Cortex of kidney (tissue), 1 donor: ENCODE measurements at places on chromosomes 3 and 15.

DNA sequence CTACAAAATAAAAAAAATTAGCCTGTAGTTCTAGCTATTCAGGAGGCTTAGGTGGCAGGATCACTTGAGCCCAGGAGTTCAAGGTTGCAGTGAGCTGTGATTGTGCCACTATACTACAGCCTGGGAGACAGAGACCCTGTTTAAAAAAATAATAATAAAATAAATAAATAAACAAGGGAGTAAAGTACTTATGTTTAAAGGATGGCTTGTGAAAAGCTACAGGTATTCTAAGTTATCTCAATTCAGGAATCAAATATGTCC lies 74.2 kb downstream of the ANKRD28 start:
- DNase-seq, result no peak

GRCh38 chr3:132311841-132312240 lies 5.4 kb upstream of the ACP3 start:
- no peak for DNase-seq

- DNase-seq, result no peak
Observed at GRCh38 chr3:16288664-16289063, 23.7 kb downstream of the OXNAD1 start.

- no peak for DNase-seq
Observed at GRCh38 chr3:53658613-53659193, 164.3 kb downstream of the CACNA1D start.

DNA sequence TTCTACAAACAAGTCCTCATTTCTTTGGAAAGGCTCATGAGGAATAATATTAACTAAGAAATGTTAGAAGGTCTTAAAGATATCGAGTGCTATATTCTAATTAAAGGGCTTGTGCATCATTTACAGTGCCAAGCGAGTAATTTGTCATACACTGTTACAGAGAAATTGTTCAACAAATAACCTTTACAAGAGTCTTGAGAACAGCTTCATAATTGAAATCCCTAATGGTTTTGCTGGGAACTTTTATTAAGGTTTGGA lies 209.5 kb downstream of the MECOM start:
- no peak for DNase-seq

GRCh38 chr3:123296836-123297626 lies 95.3 kb downstream of the SEC22A start:
- DNase-seq, result no peak

GRCh38 chr3:147406028-147406931 lies at the start of gene ZIC4:
TSS of gene ZIC4 (minus strand) at chr3:147406543. CDS start at chr3:147402797, 3,746 bp downstream.
- DNase-seq, result no peak

DNA sequence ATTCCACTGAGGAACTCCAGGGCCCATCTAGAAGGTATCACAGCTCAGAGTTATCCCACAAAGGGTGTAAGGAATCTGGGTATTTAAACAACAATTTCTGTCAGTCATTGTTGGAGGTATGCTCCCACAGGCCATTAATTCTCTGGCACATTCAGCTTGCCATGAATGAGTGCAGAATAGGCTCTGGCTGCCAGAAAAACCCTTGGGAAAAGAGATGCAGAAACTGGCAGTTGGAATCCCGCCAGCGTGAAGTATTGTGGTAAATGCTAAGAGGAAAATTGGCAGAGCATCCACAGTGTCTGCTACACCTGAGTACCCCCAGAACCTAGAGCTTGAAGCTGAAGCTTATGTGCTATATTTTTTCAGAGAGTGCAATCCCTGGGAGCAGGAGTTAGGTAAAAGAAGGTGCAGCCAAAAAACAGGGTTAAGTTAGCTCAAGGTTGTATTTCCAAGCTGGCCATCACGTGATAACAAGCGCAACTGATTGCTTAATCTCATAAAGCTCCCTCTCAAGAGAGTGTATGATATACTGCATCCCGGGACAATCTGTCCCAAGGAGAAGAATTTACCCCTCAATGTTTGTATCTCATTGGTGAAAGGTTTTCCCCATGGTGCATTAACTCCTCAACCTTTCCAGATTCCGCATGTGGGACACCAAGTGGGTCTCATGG lies 94.2 kb upstream of the ACP3 start:
- no peak for DNase-seq

GRCh38 chr3:124202754-124203153 lies 210.8 kb upstream of the ROPN1 start:
- no peak for DNase-seq

DNA sequence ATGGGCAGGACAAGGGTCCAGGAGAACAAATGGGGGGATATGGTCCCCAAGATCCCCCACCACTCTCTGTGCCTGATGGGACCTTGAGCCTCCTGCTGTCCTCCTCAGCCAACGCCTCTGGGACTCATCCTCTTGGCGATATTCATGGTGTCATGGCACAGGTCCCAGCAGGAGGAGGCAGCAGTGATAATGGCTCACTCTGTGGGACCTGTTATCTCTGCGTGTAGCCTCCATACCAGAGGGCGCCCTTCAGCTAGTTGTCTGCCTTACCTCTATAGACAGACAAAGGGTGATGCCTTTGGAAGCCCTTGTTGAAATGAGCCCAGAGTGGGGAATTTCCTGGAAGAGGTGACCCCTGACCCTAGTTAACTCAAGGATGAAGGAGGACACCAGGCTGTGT lies 7.4 kb downstream of the ZBTB47 start:
- DNase-seq, result no peak

- no peak for DNase-seq
Observed at GRCh38 chr3:69776289-69776688, 37.0 kb downstream of the MITF start.

DNA sequence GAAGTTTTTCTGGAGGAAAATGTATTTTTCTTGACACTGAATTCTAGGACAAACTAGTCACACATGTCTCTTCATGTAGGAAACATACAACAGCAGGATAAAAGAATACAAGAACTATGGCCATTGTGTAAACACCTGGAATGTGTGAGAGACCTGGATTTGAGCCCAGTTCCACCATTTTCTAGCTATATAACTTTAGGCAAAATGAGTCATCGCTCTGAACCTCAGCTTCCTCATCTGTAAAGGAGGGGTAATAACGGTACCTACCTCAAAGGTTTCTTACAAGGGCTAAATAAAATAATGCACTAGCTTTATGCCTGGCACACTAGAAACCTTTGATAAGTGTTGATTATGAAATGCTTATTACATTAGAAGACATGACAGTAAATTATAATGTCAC lies 57.8 kb downstream of the RIOX2 start:
- DNase-seq, result no peak

DNA sequence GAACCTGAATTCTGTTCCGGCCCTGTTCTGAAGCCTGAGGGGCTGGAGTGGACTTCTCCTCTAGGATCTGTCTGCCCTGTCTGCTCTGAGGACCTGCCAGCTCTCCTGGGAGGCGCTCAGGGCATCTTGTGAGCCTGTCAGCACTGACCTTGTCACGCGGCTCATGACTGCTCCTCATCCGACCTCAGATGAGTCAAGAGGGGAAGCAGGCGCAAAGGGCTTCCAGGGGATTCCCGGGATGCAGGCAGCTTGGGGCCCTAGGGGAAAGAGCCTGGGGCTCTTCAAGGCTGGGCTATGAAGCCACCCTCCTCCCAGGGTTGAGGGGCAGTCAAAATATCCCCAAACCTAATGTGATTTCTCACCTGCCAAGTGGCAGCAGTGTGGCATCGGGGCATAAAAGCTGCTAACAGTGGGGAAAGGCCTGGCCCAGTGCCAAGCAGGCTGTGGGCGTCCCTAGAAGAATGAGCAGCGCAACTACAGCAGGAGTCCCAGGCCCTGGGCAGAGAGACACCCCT lies 27.6 kb upstream of the ANKDD1A start:
- DNase-seq, result no peak

- no peak for DNase-seq
Observed at GRCh38 chr15:79130535-79131130, 40.1 kb upstream of the RASGRF1 start.

DNA sequence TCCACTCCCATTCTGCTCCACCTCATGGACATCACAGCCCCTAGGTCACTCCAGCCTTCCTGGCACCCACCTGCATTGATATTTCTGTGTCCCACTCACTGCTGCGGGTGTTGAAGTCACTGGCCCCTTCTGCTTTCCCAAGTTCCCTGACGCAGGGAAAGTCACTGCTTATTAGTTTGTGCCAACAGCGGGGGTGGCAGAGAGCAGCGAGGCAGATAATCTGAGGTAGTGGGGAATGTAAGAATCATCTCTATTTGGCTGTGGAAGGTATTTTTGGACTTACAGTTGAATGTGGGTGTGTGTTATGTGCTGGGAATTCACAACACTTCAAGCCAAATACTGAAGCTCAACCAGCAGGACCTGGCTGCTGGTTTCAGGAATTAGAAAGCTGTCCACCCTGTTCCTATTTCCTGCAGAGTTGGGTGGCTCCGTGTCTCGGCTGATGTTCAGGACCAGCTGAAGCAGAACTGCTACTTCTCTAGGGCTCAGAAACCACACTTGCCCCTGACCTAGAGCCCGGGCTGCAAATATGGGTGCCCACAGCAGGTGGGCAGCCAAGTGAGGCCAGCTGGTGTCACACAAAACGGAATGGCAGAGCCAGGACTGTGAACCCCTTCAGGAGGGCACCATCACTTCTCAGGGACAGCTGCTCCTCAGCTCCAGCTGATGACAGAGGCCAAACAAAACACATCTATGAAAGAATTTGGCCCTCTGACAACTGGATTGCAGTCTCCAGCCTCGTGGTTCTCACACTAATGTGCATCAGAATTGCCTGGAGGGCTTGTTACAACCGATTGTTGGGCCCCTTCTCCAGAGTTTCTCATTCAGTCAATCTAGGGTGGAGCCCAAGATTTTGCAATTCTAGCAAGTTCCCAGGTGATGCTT lies 57.7 kb downstream of the SEMA5B start:
- no peak for DNase-seq

- no peak for DNase-seq
Observed at GRCh38 chr15:92683511-92683834, 27.9 kb upstream of the FAM174B start.

- DNase-seq, result no peak
Observed at GRCh38 chr15:99177679-99178078, 71.7 kb downstream of the TTC23 start.

DNA sequence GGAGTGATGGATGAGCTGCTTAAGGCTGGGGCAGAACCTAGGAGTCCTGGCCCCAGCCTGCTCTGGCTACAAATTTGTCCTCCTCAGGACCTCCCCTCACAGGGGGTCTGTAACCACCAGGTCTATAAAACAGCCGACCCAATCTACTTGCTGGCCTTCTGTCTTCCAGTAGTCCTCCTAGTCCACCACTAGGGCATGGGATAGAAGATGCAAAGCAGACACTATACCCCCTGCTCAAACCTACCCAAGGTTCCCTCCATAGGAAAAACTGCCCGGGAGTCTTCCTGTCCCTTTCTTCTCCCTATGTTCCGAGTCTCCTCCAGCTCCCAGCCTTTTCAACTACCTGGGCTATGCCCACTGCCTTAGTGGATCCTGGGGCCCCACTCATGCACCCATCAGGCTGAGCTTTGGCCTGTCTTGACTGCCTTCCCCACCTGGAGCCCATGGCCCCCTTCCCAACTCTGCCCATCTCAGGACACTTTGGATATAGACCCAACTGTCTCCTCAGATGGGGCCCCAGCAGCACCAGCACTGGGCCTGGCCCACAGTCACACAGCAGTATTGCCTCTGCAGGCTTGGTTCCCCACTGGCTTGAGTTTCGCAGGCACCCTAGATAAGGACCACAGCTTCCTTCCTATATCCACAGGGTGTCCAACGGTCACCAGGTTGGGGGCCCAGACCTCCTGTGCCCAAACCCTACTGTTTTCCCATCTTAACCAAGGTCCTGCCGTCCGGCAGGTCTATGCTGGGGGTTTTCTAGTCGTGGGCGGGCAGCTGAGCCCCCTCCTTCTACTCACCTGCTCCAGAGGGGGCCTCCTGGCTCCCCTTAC lies 1.1 kb downstream of the HYAL3 start:
- no peak for DNase-seq

DNA sequence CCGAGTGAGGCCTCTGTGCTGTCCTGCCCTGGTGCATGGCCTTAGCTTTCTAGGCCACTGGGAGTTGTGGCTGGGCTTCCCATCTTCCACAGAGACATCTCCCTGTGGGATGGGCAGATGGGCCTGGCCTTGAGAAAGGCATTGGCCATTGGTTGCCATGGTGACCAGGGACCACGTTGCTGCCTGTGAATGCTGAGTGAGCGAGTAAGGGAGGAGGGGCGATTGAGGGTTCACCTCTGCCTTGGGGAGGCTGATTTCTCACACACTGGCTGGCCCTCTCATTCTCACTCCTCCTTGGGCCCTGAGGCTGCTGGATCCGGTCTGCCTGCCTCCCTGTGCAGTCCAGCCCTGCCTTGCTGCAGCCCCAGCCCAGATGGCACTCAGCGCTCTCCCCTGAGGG lies 26.4 kb upstream of the DOCK3 start:
- no peak for DNase-seq

- DNase-seq, result no peak
Observed at GRCh38 chr3:143775459-143775858, 72.8 kb downstream of the SLC9A9 start.

DNA sequence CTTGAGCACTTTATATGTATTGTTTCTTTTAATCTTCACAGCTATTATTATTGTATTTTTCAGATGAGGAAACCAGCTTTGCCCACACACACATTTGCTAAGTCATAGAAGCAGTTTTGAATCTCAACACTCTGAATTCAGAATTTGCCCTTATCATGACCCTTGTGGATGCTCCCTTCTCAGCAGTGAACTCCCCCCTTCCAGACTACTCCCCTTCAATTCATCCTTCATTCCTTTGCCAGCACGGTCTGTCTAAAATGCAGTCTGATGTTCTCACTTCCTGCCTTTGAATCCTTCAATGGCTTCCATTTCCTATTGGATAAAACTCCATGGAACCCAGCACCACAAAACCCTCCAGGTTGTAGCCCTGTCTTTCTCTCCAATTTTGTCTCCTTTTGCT lies 52.5 kb upstream of the TSC22D2 start:
- DNase-seq, result no peak

GRCh38 chr15:98827217-98827616 lies 178.9 kb downstream of the IGF1R start:
- DNase-seq, result no peak

- DNase-seq, result no peak
Observed at GRCh38 chr3:99666201-99666600, 27.8 kb downstream of the COL8A1 start.

DNA sequence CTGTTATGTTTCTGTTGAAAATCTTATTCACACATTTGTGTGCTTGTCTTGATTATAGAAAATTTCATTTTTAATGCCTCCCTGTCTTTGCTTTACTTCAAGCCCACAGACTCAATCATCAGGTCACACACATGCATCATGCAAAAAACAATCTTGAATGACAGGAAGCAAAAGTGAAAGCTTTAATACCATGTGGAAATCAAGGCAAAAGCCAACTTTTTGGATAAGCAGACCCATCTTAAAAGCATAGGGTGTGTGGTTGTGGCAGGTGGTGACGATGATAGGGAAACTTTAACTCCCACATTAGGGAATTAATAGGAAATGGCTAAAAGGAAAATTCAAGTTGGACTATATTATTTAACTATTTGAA lies 155.9 kb upstream of the EOMES start:
- no peak for DNase-seq

DNA sequence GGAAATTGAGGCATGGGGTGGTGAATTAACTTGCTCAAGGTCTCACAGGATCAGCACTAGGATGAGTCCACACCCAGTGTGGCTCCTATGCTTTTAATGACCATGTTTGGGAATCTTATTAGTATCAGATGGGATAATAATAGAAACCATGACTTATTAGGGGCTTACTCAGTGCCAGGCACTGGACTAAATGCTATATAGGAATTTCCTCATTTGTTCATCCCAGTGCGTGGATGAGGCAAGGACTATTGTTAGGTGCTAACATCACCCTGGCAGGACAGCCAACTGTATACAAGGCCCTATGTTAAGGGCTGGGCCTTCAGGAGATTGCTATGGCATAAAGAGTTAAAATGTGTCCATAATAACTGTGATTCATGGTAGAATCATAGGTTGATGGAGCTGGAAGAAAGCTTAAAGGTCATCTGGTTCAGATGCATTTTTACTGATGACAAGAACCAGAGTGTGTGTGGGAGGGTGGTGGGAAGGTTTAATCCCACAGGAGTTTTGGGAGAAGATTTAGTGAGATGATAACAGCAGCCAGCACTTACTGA lies 4.7 kb upstream of the FEM1B start:
- no peak for DNase-seq
